PC-9 (cell line): ENCODE measurements at places on chromosomes 11 and 22.
A peak's percentile ranks its signal among the peaks of the same experiment; 100 is the strongest.

- DNase-seq = no peak
Measured at GRCh38 chr22:31138126-31138525, 2.2 kb downstream of the PLA2G3 start.

DNA sequence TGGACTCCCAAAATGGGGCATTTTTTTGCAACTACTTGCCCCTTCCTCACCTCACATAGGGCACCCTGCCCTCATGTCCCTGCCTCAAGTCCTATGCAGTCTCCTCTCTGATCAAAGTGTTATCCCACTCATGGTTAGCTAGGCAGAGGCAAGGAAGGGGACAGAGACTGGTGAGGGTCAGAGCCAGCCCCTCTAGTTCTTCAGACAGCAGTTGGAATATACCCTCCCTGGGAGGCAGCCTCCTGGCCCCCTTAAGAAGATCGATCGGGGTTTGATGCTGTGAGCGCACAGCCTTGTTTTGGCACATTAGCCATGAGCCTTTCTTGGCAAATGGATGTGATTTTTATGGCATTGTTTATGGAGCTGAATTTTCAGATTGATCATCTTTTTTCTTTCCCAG lies 436.9 kb downstream of the BUD13 start:
- no peak for DNase-seq

- DNase-seq = no peak
Measured at GRCh38 chr11:37264783-37265182, 666.7 kb upstream of the RAG2 start.

DNA sequence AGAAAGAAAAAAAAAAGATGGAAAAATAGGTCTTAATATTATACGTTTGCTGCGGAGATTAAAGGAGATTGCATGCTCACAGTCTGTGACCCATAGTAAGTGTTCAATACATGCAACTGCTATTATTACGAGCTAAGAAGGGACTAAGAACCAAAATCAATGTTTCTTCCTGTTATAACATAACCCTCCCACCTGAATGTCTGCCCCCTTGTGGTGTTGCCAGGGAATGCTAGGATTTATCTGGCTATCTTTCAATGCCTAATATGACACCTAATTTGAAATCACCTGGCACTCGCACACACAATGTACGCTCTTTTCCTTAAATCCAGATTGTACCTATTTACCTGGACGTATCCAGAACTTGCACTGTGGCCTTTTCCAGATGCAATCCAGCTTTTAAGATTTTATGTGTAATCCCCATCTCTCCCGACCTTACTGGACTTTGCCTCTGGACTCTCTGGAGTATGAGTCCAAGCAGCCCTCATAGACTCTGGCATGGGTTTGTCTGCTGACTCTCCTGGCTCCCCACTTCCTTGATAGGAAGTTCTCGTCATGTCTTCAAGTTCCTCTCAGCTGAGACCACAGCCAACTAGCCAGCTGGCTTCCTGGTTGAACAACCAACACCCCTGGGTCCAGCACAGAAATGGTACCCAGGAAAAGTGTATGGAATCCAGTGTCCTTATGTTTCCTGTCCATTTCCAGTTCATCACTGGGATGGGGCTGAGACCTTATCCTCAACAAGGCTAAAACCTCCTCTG lies 151.5 kb downstream of the CCDC34 start:
- no peak for DNase-seq

- DNase-seq = no peak
Measured at GRCh38 chr11:70507466-70508230, 109.3 kb downstream of the CTTN start.

GRCh38 chr11:10638316-10638925 lies 55.1 kb downstream of the IRAG1 start:
- no peak for DNase-seq

DNA sequence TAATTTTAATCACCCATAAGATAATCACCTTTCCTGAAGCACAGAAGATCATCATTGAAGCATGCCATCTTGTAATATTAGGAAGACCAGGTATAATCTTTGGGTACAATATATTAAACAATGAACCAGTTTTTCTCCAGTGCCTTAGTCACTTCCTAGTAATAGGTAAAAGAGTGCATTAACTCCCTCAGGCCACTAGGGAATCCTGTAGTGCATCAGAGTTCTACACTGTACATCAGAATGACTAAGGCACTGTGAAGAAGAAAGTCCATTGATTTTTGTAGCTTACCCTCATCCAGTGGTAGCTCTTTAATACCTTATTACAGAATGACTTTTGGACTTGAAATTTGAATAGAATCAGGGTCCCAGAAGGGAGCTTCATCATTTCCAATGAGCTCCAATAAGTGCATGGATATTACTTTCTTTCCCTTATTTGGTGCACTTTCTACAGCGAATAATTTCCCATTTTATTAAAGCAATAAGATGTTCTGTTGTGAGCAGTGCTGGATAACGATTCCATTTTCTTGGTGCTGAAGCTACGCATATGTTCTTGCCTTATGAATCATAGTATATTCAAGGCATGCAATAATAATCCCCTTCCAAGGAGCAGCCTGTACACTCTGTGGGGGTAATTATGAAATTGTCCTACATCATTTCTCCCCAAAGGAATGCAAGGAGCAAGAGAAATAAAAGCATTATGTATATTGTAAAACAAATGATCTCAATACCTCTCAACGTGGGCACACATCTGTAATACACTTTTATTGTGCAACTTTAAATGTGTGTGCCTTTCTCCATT lies 4.7 kb downstream of the C11orf87 start:
- DNase-seq = no peak

DNA sequence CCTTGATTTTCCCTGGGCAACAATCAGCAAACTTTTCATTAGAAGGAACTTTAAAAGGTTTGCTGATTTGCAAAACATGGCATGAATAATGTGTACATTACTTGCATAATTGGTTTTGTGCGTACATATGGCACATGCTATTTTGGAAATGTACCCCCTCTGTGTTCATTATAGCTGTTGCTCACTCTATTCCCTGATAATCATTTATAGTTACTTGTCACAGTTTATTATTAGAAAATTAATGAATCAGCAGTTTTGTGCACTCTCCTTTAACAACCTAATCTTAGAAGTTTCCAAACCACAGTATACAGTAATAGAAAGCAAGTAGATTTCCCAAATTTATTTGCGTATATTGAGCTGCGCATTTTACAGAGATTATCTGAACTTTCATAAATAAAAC lies 389.9 kb downstream of the CNTN5 start:
- DNase-seq = no peak

DNA sequence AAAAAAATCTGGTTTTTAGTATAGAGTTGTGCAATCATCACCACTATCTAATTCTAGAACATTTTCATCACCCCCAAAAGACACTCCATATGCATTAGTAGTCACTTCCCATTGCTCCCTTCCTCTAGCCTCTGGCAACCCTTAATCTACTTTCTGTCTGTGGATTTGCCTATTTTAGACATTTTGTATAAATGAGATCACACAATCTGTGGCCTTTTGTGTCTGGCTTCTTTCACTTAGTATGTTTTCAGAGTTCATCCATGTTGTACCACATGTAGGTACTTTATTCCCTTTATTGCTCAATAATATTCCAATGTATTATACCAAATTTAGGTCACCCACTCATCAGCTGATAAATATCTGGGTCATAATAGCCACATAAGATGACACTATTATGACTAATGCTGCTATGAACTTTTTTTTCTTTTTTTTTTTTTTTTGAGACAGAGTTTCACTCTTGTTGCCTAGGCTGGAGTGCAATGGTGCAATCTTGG lies 67.5 kb upstream of the SCUBE2 start:
- DNase-seq = peak; percentile 56

DNA sequence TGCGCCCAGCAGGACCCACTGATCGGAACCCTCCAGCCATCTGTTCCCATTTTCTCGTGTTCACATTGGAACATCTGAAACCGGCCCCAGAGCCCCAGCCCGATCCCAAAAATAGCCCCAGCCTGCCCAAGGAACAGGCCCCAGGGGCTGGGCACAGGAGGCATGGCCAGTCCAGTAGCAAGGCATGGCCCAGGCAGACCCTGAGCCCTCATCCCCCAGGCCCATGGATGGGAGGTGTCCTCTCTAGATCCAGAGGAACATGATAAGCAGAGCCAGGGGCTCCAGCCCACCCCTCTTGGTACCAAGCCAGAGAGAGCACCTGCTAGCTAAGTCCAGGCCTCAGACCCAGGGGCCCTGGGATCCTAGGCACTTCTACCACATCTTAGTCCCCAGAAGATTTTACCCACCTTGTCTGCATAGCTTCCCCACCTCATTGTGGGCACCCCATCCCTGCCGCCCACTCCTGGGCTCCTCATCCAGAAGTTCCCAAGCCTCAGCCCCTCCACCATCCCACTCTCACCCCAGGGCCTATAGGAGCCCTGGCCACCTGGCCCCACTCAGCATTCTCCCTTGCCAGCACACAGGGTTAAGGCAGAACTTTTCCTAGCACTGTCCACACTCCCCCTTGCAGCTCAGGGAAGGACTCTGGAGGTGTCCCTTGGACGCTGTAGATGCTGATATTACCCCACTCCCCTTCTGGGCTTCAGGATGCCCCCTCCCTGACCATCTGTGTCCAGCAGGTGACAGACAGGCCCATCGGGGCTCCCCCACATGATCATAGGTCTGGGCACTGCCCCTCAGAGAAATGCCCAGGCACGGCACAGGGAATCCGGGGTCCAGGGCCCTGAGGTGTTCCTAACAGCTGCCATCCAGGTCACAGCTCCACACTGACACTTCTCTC lies 9.5 kb downstream of the BCL9L start:
- DNase-seq = no peak

DNA sequence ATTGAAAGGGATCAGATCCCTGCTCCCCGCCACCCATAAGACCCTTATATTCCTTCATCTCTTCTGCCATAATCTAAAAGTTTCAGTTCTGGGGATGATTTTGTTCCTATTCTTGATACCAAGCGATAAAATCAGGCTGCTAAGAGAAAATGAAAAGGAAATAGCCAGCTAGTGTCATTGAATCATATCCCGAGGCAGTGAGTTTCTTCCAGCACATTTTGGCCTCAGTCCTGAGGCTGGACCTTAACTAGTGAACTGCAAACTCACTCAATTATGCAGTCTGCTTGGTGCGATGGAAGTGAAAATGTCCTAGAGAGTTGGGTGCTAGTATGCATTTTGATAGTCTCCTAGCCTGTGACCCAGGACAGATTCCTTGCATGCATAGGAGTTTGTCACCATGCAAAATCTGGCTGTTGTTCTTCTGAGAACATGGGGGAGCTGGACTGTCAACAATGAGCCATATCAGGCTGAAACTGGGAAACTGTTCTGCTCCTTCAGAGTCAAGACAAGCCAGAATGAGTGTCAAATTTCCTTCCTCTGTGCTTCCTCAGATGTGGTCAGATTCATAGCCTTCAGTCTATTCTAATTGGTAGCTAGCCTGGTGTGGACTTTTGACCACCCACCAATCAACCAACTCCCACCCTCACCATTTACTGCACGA lies 102.9 kb downstream of the CCDC81 start:
- no peak for DNase-seq

- no peak for DNase-seq
Measured at GRCh38 chr11:23755769-23756168, 741.1 kb upstream of the LUZP2 start.

- DNase-seq = no peak
Measured at GRCh38 chr11:128310676-128311445, 276.5 kb downstream of the ETS1 start.

DNA sequence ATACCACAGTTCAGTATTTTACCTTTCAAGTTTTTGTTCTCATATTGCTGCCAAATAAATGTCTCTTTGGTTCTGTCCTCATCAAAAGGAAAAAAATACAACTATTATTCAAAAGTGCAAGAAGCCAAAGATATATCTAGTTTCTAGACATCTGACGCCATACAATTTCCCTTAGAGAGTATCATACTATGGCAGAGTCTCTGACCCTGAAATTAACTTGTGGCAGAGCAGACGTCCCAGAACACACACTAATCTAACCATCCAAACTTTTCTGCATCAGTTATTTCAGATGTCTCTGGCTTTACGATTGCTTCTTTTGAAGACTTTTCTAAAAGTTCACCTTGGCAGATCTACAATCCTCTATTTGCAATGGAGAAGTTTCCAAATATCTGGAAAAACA lies 2.7 kb downstream of the OR51T1 start:
- no peak for DNase-seq
